NCI-H2171 treated with DMSO at 0.1 percent for 48 hours (cell line): ENCODE measurements at places on chromosomes 5 and 9.

DNA sequence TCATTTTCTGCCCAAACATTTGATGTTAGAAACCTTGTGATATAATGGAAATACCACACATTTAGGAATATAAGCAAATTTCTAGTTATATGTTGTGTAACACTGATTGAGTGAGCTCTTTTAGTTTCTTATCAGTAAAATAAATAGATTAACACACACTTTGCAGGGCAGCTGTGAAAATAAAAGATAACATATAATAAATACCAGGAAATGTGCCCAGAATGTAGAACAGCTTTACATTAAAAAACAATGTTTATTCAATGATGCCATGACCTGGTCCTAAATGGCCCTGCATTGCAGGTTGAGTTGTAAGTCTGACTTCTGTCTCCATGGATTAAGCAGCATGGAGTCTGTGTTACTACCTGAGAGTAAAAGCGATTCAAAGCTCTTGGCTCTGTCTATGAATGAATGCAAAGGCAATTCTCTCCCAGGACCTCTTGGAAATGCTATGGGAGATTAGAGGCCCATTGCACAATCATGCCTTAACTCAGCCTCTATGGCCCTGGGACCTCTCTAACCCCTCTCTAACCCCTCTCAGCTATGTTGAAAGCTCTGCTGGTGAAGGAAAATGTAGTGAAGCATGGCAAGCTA lies 296.0 kb upstream of the ACTBL2 start:
- DNase-seq: no peak

GRCh38 chr5:147036691-147037245 lies 158.2 kb upstream of the PPP2R2B start:
- DNase-seq: no peak

- peak; percentile 56 for DNase-seq
These were observed 159.3 kb downstream of the RGS3 start for GRCh38 chr9:113622600-113623400.

- no peak for DNase-seq
These were observed 1144.0 kb downstream of the TAF11L14 start for GRCh38 chr5:18778225-18778624.

- DNase-seq: no peak
These were observed 148.7 kb upstream of the SLC12A2 start for GRCh38 chr5:127934791-127935256.

DNA sequence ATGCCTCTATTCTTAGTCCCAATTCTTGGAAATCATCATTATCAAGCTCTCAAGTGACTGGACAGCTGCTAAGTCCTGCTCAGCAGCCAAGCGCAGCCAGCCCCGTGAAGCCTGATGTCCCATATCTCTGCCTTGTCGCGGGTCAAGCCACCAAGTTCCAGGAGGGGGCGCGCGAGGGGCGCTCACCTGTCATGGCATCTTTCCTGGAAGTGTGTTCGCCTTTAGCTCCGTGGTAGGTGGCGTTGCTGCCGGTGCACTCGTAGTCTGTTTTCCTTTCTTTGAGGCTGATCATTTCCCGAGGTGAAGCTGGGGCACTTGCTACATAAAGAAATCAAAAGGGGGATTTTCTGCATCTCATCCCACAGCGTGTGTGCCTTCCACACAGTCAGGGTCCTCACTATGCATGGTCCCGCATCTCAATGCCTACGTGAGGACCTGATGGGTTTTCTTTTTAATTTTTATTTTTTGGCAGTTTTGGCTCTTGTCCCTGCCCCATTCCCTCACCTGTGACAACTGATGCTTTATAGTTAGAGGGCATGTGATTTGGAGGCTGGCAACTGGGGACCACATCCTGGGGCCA lies 227.0 kb upstream of the DAP start:
- DNase-seq: no peak

- no peak for DNase-seq
These were observed 40.0 kb downstream of the PTGES start for GRCh38 chr9:129712634-129713401.
